ENCODE measurements at places on chromosomes 1 and 21.
A peak's percentile ranks its signal among the peaks of the same experiment; 100 is the strongest.

DNA sequence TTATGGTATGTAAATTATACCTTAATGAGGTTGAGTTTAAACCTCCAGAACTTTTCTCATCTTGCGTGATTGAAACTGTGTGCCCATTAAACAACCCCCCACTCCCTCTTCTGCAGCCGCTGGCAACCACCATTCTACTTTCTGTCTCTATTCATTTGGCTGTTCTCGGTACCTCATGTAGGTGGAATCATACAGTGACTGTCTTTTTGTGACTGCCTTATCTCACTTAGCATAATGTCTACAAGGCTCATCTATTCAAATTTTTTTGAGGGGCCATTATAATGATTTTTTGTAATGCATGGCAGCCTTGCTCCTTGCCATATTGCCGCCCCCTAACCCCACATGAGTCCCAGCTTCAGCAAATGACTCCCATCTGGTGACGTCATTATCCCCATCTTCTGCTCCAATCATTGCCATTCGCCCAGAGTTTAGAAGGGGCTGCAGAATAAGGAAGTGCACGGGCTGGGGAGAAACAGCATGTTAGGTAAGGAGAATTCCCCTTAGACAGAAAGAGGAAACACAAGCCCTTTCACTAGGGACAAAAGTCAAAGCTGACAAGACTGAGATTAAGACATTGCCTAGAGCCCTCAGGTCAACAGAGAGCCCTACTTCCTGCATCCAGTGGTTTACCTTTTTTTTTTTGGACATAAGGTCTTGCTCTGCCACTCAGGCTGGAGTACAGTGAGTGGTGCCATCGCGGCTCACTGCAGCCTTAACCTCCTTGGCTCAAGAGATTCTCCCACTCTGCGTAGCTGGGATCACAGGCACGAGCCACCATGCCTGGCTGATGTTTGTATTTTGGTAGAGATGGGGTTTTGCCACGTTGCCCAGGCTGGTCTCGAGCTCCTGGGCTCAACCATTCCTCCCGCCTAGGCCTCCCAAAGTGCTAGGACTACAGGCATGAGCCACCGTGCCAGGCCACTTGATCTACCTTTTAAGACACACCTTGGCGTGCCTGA lies 78.4 kb upstream of the ERRFI1 start:
- DNase-seq, result peak; percentile 87

GRCh38 chr1:201786824-201787223 lies 42.1 kb upstream of the IPO9 start:
- DNase-seq, result no peak

- peak; percentile 44 for DNase-seq
Observed at GRCh38 chr1:16386454-16387113, 19.5 kb downstream of the SZRD1 start.

GRCh38 chr1:114316204-114316603 lies 162.5 kb upstream of the SYT6 start:
- DNase-seq, result no peak

DNA sequence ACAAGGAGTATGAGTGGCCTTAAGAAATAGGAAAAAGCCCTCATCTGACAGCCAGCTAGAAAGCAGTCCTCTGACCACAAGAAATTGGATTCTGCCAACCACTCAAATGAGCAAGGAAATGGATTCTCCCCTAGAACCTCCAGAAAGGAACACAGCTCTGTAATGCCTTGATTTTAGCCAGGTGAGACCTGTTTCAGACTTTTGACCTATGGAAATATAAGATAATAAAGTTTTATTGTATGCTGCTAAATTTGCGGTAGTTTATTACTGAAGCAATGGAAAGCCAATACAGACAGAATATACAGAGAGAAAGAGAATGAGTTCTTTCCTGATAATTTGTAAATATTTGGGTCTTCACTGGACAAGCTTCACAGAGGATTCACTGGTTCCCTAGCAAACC lies 28.8 kb upstream of the SELE start:
- peak; percentile 47 for DNase-seq

DNA sequence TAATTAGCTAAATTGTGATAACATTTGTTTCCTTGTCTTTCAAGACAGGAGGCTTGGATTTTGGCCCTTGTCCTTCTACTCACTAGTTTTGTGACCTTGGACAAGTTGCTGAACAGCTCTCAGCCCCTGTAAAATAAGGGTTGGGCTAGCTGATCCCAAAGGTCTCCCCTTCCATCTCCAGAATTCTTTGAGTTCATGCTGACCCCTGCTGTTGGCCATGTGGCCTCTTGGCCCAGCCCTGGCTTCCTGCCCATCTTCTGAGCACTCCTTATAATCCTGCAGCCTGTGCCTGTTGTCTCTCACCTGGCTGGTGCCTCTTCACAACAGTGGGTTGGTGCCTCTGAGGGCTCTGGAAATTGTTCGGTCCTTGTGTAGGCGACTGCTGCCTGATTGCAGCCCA lies 10.1 kb downstream of the PTGFRN start:
- DNase-seq, result no peak

- DNase-seq, result no peak
Observed at GRCh38 chr21:45594721-45595489, 48.6 kb upstream of the PCBP3 start.

DNA sequence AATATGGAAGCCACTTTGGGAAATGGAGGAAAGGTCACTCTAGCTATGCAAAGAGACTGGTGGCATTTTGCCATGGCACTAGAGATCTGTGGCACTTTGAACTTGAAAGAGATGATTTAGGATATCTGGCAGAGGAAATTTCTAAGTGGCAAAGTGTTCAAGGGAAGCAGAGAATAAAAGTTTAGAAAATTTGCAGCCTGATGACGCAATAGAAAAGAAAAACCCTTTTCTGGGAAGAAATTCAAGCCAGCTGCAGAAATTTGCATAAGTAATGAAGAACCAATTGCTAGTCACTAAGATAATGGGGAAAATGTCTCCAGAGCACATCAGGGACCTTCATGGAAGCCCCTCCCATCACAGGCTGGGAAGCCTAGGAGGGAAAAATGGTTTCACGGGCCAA lies 191.1 kb upstream of the B3GALT2 start:
- DNase-seq, result no peak

DNA sequence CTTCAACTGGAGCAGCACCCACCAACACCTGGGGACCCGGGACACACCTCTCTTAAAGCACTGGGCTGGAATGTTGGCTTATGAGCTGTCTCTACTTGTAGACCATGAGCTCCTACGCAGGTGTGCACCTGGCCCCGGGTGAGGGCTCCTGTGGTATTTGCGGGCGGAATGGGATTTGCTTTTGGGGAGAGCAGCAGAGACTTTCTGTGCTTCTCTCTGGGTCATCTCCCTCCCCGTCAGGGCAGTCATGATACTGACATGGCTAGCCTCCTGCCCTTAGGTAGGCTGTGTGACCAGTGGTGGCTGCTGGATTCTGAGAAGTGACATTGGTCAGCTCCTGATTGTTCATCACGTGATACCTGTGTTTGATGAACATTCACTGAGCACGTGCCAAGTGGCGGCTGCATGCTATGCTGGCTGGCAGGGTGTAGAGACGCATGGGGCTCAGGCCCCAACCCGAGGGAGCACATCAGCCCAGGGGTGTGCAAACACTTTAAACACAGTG lies 9.0 kb upstream of the ZBTB21 start:
- DNase-seq, result no peak

- no peak for DNase-seq
Observed at GRCh38 chr1:17585266-17585987, 45.9 kb downstream of the ARHGEF10L start.

DNA sequence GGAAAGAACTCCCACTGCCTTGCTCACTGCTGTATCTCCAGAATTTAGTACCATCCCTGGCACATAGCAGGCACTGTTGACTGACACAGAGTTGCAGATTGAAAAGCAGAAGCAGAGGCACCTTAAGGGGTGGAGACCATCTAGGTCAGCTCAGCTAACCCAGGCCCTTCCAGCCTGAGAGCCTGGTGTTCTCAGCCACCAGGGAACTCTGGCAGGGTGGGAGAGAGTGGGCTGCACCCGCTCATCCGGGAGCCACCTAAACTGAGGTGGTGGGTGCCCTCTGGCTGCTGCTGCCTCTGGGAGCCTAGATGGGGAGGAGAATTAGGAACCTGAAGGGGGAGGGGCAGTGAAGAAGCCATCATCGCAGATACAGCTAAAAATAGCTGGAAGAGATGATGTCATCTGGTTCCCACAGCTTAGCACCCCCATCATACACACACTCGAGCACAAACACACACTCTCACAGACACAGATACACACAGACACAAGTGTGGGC lies 1.5 kb upstream of the TSPAN1 start:
- DNase-seq, result no peak

GRCh38 chr1:209526137-209526536 lies 57.4 kb upstream of the CAMK1G start:
- no peak for DNase-seq

DNA sequence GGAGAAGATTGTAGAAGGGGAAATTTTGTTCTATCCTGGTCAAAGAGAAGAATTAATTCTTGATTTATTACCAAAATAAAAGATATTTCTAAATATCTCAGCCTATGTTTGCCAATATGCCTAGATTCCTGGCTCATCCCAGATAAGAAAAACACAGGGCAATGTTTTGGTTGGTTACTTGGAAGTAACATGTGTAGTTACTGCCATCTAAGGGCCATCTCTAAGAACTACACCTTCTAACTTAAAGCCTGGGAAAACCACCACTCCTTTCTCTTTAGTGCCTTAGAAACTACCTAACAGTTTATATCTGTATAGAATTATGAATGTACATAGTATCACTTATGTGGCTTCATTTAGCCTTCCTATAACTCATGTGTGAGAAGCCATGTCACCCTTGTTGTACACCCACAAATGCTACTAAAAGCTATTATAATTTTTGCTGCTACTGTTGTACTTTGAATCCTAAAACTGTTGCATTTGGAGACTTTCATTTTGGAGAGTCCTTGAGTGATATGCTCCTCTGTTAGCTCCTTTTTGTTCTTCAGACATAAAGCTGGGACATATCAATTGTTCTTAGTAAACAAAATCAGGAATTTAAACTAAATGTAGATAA lies 4.5 kb downstream of the AIM2 start:
- peak; percentile 80 for DNase-seq

DNA sequence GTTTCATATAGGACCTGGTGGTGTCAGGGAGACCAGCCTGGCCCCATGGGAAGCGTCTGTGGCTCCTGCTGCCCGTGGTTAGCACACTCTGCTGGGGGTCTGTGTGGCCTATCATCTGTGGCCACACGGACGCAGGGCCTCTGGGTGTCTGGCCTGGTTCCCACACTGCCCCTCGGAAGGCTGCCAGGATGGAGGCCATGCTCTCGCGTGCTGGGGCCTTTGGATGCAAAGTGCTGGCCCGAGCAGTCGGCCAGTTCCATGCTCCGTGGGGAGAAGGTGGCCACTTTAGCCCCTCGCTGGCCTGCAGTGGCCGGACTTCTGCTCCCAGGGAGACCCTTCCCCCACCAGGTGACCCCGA lies 20.8 kb upstream of the LRRC3 start:
- DNase-seq, result no peak

DNA sequence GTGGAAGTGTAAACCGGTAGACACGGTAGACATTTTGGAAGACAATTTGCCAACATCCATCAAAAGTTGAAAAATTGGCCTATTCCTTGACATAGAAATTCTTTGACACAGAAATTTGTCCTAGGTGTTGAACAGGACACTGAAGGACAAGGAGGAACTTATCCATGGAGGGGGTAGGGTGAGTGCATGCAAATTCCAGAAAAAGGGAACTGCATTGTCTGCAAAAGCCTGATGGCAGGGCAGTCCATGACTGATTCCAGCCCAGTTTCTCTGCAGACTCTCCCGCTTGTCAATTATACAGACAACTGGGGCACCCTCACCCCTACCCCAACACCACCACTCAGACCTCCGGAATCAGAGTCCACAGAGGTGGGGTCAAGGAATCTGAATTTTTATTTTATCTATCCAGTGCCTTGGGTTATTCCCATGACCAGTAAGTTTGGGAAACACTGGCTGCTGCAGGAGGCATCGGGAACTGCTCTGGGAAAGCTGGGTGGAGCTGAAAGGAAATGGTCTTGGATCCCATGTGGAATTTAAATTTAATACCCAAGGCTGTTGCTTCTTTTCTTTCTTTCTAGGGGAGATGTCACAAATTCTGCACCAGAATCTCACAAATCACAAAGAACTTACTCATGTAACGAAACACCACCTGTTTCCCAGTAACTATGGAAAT lies 103.3 kb upstream of the SLC45A1 start:
- DNase-seq, result peak; percentile 36

DNA sequence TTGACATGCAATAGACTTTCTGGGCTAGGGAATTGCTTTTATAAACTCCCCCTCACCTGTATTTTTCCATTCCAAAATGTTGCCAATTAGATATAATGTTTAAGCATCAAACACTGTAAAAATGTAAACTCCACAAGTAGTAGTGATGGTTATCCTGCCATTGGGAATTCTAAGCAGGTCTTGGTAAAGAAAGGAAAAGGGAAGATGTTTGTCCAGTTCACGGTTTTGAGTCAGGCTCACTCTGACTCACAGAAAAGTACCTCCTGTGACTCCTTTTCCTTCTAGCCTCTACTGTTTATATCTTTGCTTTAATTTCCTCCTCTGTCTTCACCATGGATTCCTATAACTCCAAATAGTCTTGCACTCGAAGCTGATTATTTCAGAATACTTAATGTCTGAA lies 19.0 kb upstream of the PTPN14 start:
- no peak for DNase-seq

DNA sequence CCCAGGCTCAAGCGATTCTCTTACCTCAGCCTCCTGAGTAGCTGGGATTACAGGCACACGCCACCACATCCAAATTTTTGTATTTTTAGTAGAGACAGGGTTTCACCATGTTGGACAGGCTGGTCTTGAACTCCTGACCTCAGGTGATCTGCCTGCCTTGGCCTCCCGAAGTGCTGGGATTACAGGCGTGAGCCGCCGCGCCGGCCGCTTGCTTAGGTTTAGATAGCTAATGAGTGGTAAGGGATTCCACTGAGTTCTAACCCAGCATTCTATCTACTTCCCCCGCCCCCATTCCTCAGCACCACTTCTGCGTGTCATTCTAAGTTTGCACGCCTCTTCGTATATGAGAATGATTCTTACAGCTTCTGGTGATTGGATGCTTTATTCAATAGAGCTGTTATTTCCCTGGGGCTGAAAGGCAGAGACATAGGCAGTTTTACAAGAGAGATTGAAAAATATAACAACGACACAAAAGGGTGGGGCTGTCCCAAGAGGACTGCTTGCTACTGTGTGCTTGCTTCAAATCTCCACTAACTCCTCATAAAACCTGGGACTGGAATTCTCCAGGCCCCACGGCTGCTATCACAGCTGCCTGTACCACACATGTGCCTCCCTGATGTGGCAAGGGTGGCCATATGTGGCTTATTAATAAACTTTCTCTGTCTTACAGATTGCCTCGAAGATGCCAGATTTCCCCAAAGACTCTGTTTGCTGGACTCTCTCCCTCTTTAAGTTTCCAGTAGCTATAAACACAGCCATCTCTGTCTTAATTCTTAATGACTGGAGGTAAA lies 23.7 kb upstream of the GREM2 start:
- no peak for DNase-seq

GRCh38 chr1:198123133-198123532 lies 33.7 kb upstream of the NEK7 start:
- no peak for DNase-seq

DNA sequence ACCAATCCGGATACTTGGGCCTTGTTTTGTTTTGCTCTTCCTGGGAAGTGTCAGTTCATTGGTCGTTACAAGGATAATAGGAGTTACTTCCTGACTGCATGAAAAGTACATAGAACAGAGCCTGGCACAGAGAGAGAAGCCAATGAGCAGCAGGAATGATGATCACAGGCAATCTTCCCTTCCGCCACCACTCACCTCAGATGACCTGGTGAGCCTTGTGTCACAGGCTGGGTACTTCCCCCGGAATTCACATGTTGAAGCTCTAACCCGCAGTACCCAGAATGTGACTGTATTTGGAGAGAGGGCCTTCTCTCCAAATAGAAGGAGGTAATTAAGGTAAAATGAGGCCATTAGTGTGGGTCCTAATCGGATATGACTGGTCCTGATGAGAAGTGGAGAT lies 18.8 kb upstream of the GPR137B start:
- peak; percentile 54 for DNase-seq

Measured in suppressor macrophage treated with lipopolysaccharide for 1 hour (primary cell).